ENCODE measurements at places on chromosomes 6 and 20.

DNA sequence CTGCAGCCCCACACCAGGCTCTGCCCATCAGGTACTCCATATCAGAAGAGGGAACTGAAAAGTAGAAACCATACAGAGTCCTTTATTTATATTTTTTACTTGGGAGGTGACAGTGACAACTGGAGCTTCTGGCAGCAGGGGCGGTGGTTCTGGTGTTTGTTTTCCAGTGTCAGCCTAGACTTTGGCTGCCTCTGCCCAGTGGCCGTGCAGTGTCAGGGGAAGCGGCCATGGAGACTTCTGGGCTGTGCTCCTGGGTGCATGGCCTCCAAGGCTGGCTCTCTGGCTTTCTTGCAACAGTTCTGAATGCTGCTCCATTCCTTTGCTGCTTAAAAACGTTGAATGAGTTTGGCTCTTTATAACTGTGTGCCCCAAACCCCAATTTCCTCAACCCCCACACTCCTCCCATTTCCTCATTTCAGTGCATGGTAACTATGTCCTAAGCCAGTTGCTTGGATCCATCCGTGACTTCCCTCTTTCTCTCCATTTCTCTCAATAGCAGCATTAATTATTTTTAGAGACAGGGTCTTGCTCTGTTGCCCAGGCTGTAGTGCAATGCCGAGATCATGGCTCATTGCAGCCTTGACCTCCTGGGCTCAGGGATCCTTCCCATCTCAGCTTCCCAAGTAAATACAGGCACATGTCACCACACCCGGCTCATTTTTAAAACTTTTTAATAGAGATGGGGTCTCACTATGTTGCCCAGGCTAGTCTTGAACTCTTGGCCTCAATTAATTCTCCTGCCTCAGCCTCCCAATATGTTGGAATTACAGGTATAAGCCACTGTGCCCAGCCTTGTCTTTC lies 141.1 kb upstream of the SGK1 start:
- no peak for DNase-seq

DNA sequence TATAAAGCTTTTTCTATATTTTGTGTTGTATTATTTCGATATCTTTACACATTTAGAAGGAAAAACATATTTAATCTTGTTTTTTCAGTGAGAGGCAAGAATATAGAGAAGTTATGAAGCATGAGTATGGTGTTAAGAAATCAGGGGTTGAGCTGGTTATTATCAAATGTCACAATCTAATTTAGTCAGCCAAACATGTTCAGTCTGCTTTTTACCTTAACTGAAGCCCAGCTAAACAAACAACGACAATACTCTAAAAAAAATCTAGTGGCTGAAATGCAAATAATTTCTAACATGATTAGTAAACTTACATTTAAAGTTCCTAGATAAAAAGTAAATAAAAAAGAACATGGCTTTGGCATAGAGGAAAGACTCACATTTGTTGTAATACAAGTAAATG lies 433.8 kb upstream of the NRSN1 start:
- DNase-seq = no peak

DNA sequence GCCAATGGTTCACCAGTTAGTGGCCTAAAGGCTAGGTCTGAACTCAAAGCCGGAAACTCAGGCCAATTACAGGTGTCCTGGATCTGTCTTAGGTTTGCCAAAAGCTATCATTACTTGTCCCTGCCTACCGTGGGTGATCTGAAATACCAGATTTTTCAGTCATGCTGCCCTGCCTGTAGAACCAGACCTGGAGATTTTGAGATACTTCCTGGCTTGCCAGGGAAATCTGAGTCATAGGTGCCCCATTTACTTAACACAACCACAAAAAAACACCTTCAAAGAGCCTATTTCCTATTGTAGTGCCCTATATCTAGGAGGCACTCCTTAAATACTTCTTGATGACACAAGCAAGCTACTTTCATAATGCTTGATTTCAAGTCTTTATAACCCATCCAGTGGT lies 13.9 kb upstream of the RANBP9 start:
- no peak for DNase-seq

DNA sequence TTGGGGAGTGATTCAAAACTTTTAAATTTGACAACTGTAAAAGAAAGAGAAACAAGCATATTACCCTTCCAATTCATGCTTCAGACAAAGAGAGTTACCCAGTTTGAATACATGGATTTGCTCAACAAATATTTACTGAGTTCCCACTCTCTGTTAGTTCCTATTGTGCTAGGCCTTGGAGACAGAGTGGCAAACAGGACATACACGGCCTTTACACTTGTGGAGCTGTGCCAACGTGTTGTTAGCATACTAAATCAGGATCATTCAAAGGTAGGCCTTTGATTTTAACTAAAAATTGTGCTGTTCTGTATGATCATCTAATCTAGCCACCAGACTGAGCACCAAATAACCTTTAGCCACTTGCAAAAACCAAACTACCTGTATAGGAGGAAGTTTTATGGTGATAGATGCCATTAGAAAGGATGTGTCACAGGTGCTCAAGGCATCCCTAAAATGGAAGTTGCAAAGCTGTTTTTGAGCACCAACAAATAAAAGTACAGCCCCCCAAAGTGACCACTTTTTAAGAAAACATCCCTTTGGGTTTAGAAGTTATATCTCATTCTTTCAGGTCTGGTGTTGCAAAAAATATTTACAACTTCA lies 84.5 kb downstream of the CHD6 start:
- DNase-seq = no peak

- no peak for DNase-seq
These were observed 261.6 kb upstream of the FERMT1 start for GRCh38 chr20:6384380-6384779.

DNA sequence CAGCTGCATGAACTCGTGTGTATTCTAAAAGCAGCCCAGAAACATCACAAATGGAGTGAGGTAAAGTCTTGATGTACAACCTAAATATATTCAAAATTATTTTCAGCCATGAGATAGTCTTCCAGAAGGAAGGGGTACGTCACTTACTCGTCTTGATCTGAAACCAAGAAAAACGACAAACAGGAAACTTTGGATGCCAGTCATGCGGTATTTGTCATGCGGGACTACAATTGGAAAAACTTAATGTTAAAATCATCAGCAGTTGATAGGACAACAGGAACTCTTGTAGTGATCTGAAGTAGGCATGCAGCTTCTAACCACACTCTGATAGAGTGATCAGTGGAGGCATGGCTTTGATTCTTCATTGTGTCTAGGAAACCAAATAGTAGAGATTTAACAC lies 29.7 kb downstream of the FAM217A start:
- DNase-seq = no peak

DNA sequence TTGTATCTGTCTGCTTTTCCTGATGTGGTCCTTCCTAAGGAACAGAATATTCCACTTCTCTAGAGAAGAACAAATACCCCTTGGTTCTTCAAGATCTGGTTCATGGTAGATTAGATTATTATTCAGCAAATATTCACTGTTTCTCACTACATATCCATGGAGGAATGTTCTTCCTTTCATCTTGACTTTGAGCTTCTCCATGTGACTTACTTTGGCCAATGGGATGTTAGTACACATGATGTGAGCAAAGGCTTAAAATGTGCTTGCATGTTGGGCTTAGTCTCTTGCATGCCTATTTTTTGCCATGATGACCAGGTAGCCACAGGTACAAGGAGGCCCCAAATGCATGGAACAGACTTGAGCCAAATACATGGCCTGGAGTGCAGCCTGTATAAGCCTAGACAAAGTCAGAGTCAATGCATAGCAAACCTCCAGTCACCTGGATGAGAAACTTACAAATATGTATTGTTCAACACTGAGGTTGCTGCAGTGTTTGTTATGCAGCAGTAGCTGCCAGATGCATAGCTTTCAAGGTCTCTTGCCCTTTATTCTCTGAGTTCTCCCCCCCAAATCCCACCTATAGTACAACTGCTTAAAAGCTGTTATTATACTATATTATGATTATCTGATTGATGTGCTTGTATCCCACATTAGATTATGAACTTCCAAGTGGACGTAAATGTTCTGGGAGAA lies 50.0 kb upstream of the CHD6 start:
- no peak for DNase-seq

- no peak for DNase-seq
These were observed 295.0 kb downstream of the KCNQ5 start for GRCh38 chr6:72916906-72917305.

DNA sequence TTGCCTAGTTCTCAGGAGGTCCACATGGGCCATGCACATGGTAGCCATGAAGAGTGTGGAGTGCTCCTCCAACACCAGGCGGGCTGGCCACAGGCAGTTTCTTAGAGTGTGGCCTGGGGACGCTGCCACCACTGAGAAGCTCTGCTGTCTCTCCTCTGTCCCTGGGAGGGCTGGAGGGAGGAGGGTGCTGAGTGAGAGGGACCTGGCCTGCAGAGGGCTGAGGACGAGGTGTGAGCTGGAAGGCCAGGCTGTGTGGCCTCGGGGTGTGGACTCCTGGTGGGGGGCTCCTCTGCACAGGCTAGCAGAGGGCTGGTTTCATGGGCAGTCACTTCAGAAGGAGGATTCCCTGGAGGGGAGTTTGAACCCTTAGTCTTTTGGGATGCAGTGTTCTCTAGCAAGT lies 39.7 kb downstream of the SYNJ2 start:
- DNase-seq = no peak

- no peak for DNase-seq
These were observed 27.4 kb downstream of the ASXL1 start for GRCh38 chr20:32385541-32385940.

DNA sequence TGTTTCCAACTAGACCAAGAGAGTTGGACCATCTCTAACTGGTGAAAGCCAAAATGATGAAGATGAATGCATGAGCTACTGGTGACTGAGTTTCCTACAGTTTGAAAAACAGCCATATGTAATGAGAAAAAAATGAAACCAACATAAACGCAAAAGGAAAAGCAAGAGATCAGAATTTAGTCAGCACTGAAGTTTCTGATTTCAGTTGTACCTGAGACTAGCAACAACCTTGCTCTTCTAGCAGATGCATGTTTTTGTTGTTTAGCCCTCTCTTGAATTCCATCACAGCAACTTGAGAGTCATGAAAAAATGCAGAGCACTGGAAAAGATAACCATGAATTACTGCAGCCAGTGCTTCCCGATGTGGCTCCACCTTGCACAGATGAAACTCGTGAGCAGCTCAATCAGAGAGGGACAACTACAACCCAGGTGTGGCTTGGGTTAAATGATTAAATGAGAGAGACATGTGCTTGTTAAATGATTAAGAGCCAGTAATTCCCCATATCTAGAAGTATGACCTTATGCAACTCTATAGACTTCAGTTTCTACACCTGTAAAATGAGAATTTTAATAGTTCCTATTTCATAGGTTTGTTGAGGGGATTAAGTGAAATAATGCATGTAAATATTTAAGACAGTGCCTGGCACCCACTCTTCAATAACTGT lies 104.8 kb downstream of the ELOVL4 start:
- DNase-seq = no peak

DNA sequence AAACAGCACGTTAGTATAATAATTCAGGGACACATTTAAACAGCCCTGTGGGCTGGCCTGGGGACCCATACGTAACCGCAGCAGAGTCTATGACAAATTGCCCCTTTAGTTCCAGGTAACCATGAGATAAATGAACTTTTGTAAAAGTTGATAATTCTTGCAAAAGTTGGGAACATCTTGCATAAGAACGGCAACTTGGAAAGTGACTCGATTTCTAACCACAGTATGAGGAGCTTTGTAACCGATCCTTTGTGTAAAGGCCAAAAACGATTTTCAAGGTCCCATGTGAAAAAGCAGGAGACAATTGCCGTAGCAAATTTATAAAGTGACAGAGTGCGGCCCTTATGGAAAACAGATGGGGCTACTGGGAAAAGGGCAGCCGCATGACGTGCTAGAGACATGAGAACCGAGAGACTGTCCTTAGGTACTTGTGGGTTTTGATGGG lies 81.6 kb downstream of the PSMG4 start:
- DNase-seq = no peak

DNA sequence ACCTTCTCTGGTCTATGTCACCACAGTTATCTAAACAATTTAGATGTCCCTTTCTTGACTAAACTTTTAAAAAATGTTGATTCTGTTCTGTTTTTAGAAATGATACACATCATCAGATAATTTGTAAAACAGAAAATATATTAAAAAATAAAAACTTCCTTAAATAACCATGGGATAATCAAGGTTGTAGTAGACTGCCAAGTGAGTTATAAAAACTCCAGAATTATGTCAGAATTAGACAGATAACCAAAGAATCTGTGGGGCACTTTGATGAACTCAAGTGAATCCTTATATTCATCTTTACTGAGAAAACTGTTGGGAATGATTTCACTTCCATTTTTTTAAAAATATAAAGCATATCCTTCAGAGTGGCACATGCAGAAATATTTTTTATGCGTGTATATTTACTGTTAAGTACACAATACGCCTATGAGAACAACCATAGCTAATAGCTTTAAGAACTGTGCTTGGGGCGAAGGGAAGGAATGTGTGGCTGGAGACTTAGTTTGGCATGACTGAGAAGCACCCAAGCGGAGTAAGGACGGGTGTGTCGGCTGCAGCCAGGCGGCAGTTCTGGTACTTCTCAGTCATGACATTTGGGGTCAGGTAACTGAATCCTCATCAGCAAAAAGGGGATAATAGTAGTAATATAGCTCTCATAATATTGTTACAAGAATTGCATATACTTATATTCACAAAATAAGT lies 604.7 kb upstream of the CITED2 start:
- no peak for DNase-seq

DNA sequence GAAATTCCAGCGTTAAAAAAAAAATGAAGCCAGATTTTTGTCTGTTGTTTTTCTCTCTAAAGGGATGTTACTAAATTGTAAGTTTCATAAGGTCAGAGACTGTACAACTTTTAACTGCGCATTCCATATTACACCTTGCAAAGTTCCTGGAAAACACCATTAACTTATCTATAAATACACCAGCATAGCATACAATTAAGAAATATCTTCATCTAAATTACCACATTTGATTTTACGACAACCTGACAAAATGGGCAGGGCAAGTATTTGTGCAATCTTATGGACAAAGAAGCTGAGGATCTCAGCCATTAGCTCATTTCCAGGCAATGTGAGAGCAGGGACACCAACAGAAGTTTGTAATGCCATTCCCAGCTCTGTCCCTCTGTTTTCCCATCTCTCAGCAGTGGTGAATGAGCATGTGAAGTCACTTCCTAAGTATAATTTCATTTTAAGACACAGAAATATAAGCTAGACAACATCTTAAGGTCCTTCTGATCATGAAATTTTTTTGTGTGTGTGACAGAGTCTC lies 12.9 kb upstream of the GCM1 start:
- no peak for DNase-seq
